Cardiac septum (tissue), 1 donor: ENCODE measurements at places on chromosomes 1 and 21. TPM values are rescaled to one million over a fixed set of nuclear protein-coding genes. Genes with fewer than 3 reads are reported as not detected.

G0S2 gene
- total RNA-seq, result 246 TPM

MROH7 gene
- 14.3 TPM for total RNA-seq

MAP3K21 gene
- 0.27 TPM for total RNA-seq

C8B gene
- not detected for total RNA-seq

SELE gene
- 26.6 TPM for total RNA-seq
